ENCODE measurements at places on chromosomes 12 and 14.

DNA sequence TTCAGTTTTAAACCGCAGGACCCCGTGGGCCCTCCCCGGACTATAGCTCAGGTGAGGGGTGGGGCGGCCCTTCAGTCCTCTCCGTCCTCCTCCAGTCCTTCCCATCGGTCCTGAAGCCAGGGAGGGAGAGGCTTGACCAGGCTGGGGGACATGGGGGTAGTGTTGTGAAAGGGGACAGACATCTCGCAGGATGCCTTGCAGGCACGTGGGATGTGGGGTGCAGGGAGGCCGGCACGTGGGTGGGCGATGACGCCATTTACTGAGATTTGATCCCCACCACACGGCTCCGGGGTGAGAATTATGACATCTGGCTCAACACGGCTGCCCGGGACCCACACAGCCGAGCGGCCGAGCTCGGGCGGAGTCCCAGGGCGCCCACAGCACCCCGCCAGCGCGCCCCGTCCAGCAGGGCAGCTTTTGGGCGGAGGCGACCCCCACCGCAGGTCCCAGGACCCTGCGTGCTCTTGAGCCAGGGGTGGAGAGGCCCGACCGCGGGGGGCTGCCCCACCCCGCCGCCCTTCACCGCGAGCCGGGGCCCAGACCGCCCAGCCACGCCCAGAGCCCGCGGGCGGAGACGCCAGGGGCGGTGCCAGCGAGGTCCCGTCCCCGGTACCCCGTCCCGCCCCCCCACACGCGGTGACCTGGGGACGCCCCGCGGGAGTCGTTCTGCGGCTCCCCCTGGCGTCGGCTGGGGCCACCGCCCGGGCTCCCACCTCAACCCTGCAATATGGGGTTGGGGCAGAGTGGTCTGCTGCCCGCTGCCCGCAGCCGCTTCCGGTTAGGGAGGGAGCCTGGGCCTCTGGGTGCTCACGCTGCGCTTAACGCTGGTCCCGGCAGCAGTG, 3.3 kb upstream of the EXOC3L4 start:
- H3K4me1 ChIP-seq, result peaks cover 6% of the 10 kb centered on the region
- no peak for DNase-seq
- no peaks in the 10 kb centered on the region for H3K36me3 ChIP-seq
- H3K27ac ChIP-seq, result no peak overlapping the region

- H3K4me1 ChIP-seq, result peaks cover 8% of the 10 kb centered on the region
- no peak overlapping the region for H3K27ac ChIP-seq
- no peaks in the 10 kb centered on the region for H3K36me3 ChIP-seq
- H3K4me3 ChIP-seq, result no peak overlapping the region
- no peak for DNase-seq
These were observed 33.6 kb downstream of the CCDC91 start for GRCh38 chr12:28223858-28224257.

DNA sequence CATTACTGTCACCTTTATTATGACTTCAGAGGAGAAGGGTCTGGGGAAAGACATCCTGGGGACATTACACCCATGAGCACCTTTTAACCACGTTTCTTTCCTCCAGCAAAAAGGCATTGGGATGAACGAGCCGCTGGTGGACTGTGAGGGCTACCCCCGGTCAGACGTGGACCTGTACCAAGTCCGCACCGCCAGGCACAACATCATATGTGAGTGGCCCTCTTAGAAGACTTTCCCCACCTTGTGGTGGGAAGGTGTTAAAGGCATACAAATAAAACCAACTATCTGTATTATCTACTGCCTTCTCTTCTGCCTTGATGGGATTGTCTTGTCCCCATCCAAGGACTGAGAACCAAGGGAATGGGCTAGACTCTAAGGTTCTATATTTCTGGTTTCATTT, 6.0 kb downstream of the PSMD9 start:
- H3K27ac ChIP-seq, result no peak overlapping the region
- no peak overlapping the region for H3K4me3 ChIP-seq
- H3K27me3 ChIP-seq, result no peaks in the 10 kb centered on the region
- H3K36me3 ChIP-seq, result peaks cover 32% of the 10 kb centered on the region
- no peak for DNase-seq

DNA sequence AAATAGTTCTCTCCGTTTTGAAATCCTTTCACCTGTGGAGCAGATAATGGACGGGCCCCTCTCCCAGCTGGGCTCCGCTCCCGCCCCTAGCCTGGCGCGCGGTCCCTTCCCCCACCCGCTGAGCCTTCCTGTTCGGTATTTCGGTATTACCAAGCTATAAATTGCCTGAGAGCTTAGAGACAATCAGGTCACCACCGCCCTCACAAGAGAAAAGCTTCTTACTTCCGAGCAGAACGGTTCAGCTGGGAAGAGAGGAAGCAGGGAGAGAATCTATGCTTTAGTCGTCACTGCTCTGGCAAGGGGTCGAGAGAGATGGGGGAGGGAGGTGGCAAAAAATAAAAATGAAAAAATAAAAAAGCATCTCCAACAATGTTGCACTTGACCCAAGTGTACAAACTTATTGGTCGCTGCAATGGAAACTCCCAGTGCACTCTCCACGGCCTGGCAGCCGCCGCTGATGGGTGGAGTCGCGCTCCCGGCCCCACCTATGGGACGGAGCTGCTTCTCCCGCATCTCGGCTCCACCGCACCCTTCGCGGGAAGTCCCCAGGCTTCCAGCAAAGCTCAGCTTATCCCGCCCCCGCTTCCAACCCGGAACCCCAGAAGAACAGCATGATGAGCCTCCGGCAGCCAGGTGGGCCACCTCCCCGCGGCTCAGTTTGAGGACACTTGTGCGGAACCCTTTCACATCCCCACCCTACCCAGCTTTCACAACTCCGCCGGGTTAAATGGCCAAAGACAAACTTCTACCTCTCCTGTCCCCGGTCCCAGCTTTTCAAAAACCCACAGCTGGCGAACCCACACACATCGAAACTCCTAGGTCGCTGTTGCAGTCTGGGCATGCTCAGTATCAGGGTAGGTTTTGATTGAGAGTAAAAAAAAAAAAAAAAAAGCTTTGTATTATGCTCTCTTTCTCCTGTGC, 832 bp upstream of the SYT1 start:
- no peak for DNase-seq
- H3K27ac ChIP-seq, result no peak overlapping the region
- H3K4me1 ChIP-seq, result peaks cover 20% of the 10 kb centered on the region
- H3K27me3 ChIP-seq, result no peaks in the 10 kb centered on the region

DNA sequence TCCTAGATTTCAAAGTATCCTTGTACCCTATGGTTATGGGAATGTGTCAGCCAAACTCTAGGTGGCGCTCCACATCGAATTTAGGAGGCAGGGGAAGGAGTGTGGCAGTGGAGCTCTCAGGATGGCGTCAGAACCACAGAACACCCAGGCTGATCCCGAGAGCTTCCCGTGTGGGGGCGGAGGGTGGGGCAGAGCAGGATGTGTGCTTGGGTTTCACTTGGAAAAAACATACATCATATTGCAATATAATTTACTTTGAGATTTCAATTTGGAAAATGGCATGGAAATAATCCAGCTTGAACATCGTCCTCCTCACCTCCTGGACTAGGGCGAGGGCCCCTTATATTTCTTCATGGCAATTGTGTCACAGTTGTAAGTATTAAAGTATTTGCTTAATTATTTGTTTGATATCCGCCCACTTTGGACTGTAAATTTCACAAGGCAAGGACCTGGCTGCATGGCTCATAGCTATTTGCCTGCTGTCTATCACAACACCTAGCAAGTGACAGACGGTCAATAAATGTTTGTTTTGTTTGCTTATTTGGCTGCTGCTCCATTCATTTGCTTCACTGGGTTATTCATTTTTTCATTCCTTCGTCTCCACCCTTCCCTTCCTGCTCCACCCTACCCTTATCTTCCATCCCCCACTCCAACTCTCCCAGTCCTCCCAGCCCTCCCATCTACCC, 221.5 kb upstream of the HMGA2 start:
- peak overlapping the region; percentile 30 for H3K27ac ChIP-seq
- peak; percentile 25 for DNase-seq
- H3K36me3 ChIP-seq, result no peaks in the 10 kb centered on the region
- H3K27me3 ChIP-seq, result no peaks in the 10 kb centered on the region
